ENCODE measurements at places on chromosomes 6 and 20.

DNA sequence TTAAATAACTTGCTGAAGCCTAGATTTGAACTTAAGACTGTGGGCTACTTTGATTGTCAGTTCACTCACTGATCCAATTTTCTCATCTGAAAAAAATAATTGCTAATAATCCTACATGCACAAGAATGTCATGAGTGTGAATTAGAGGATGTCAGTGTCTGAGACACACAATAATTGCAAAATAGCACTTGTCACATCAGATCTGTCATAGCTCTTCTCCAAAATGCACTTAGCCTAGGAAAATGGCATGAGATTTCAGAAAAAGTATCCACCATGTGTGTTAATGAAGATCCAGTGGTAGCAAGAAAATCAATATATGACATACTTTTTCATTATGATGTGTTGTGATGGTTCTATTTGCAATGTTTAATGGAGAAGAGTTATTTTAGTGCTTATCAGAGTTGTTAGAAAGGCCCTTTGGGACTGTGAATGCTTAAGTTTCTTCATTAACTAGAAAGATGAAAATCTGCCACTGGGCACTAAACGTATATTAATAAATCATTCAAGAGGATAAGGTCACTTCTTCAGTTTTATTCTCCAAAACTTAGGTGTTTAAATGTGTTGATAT is 786.2 kb downstream of the C6orf118 start:
- no peak for DNase-seq

DNA sequence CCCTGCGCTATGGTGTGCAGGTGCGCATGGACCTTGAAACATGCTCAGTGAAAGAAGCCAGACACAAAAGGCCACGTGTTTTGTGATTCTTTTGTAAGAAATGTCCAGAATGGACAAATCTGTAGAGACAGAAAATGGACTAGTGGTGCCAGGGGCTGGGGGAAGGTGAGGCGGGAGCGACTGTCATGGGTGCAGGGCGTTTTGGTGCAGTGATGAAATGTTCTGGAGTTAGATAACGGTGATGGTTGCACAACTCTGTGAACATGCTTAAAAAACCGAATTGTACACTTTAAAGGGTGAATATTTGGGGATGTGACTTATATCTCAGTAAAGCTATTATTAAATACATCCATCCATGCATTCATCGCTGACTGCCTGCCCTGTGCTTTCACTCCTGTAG is 31.7 kb upstream of the NTSR1 start:
- DNase-seq, result no peak

- DNase-seq, result peak; percentile 63
Observed at GRCh38 chr6:149043476-149044130, 273.9 kb upstream of the TAB2 start.

DNA sequence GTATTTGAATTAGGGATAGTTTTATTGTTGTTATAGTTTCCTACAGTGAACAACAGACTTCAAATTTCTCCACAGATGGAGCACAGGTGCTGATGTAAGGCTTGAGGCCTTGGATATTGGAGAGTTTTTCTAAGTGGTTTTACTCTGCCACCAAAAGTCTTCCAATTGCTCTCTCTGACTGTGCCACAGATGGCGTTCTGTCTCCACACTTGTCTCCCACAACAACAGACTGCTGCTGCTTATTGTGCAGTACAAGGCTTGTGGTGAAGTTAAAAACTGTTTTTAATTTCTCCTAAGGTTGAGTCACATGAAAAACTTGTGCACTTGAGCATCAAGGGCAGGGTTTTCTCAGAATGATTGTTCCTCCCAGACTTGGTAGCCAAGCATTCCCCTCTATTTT is 460.9 kb upstream of the KHDRBS2 start:
- no peak for DNase-seq

GRCh38 chr6:112163295-112164257 is 76.2 kb downstream of the FAM229B start:
- DNase-seq, result peak; percentile 88

- DNase-seq, result peak; percentile 87
Observed at GRCh38 chr6:41073203-41073967, 611 bp downstream of the NFYA start.

GRCh38 chr6:152232501-152233151 is 404.5 kb downstream of the SYNE1 start:
- peak; percentile 12 for DNase-seq

GRCh38 chr6:11142296-11143027 is 30.9 kb upstream of the ERVFRD-1 start:
- DNase-seq, result no peak

DNA sequence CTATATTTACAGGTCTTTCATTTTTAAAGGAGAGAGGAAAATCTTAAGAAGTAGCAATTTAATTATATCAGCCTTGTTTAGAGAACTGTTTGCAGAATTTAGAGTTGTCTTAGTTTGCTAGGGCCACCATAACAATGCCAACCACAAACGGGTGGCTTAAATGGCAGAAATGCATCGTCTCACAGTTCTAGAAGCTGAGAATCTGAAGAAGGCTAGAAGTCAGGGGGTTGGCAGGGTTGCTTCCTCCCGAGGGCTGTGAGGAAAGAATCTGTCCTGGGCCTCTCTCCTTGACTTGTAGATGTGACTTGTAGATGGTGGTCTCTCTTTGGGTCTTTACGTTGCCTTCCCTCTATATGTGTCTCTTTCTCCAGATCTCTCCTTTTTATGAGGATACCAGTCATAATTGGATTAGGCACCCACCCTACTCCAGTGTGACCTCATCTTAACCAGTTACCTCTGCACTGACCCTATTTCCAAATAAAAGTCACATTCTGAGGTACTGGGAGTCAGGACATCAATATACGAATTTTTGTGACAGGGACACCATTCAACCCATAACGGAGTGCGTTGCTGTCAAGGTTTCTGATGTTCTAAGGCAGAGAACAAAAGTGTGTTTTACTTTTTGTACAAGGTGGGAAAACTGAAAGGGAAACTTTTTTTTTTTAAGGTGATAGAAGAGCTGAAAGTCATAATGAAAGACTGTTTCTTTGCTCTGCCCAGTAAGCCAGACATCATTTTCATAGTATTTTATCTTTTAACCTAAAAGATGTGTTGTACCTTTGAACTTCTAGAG is 84.4 kb downstream of the SAMD3 start:
- DNase-seq, result no peak

DNA sequence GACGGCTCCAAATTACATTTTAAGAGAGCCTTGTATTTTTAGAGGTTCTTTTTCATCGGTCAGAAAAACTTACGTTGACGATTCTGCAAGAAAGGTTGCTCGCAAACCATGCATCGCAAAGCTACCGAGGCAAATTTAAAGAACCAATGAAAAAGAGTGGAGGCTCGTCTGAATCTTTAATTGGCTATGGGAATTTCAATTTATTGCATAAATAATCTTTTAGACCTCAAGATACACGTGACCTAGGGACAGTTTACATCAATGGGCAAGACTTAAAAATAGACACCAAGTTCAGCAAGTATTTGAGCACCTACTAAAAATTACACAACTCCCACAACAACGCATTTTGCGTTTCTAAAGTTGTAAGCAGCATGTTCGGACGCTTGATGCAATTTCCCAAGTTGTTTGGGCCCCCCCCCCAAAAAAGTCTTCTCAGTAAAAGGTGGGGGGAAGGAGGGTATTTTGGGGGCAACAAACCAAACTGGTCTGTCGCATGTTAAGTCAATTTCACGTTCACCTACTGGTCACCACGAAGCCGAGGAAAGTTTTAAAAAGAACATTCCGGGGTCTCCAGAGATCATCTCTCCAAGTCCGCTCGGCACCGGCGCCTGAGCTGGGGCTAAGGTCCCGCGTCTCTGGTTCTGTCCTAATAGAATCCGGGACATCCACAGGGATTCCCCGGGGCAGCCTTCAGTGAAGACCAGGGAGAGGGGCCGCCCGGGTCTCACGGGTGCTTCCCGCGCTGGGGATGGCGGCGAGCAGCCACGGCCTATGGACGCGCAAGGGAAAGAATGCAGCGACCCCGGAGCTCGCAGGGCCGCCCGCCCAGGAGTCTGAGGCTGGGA is 851 bp downstream of the SNX5 start:
- no peak for DNase-seq

DNA sequence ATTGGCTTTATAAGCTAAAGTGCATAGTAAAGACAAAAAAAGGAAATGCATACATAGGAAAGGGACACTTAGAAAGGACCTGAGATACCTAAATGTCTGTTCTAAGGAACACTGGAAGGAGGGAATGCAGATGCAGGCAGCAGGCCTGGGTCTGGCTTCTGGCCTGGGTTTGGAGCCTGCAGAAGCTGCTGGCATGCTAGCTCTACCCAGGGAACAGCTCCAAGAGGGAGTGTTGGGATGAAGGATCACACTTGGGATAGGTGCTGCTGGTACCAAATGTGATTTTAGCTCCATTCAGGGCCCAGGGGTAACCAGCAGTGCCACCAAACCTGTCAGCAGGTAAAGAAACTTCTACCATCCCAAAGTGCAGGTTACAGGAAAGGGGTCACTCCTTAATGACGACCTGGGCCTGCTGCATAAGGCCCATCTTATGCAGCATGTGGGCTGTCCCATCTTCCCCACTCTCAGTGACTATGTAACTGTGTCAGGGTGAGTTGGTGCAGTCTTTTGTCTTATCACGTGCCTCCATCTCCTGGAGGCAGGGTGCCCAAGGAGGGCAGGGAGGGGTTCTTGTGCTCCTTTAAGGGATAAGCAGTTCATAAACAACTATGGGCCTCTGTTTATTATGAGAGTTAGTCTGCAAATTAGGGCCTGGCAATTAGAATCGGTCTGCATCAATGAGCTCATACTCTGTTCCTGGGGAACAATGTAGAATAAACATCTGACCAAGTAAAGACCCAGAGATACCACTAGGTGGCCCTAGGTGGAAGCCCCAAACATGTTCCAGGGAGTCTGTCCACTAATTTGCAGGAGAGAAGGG is 26.9 kb downstream of the DDX27 start:
- peak; percentile 29 for DNase-seq

DNA sequence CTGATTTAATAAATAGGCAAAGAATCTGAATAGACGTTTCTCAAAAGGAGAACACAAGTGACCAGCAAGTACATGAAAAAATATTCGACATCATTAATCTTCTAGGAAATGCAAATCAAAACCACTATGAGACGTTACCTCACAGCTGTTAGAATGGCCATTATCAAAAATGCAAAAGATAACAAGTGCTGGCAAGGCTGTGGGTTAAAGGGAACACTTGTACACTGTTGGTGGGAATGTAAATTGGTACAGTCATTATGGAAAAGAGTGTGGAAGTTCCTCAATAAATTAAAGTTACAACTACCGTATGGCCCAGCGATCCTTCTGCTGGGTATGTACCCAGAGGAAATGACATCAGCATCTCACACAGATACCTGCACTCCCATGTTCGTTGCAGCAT is 253.9 kb upstream of the BMP2 start:
- DNase-seq, result no peak

- no peak for DNase-seq
Observed at GRCh38 chr20:8777911-8778310, 291.0 kb upstream of the PLCB4 start.

GRCh38 chr6:292506-293192 is 362 bp downstream of the DUSP22 start:
- DNase-seq, result peak; percentile 45

DNA sequence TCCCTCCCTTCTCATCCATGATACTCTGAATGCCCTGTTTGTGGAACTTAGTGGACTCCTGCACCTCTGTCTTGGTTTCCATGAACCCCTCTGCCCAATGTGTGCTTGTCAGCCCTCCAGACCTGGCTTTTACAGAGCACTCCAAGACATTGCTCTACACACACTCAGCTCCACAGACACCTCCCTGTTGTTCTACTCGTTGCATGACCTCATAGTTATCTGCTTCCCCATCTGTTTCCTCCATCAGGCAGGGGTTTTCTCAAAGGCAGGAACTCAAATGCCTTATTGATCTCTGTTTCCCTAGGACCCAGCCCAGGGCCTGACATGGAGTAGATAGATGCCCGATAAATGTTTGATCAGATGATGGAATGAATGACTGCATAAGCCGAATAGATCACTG is 13.3 kb downstream of the PLCG1 start:
- DNase-seq, result peak; percentile 61

DNA sequence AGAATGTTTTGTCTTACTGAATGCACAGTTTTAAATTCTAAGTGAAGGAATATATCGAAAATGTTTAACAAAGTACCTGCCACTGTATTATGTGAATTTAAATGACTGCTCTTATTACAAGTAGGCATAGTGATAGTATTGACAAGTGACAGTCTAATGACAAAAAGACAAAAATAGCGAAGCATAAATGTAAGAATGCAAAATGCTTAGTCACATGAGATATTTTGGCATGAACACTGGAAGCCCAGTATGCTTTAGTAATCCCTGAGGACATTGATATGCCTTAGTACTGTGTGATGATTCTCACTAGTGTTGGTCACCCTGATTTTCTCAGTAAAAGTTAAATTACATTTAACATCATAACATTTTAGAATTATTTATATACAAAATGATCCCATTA is 153.5 kb downstream of the EYA4 start:
- no peak for DNase-seq

GRCh38 chr6:82906489-82906888 is 159.2 kb downstream of the UBE3D start:
- DNase-seq, result no peak

DNA sequence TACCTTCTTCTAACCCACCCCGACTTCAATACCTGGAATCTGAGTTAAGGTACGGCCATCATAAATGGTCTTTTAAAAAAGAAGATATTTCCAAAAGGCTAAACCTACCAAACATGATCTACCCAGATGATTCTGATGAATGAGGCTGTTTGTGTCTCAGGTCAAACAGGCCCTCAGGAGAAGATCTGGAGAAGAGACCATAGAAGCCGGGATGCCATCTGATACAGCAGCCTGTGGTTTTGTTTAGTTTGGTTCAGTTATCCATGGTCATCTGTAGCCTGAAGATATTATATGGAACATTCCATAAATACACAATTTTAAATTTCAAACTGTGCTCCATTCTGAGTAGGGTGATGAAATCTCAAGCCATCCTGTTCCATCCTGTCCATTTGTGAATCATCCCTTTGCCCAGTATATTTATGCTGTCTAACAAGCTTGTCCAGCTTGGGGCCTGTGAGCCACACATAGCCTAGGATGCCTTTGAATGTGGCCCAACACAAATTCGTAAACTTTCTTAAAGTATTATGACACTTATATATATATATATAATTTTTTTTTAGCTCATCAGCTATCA is 4.0 kb upstream of the CAP2 start:
- DNase-seq, result no peak

- no peak for DNase-seq
Observed at GRCh38 chr6:22068561-22069305, 228.1 kb downstream of the PRL start.

GRCh38 chr6:118580585-118581419 is 32.7 kb downstream of the PLN start:
- DNase-seq, result peak; percentile 38

GRCh38 chr6:43299338-43300293 is 1.6 kb downstream of the SLC22A7 start:
- no peak for DNase-seq

GRCh38 chr6:40520678-40521077 is 66.5 kb downstream of the LRFN2 start:
- DNase-seq, result no peak

All from endothelial cell (in vitro differentiated cells).